Glutamatergic neuron (in vitro differentiated cells): ENCODE measurements at places on chromosomes 16 and 17. TPM values are rescaled to one million over a fixed set of nuclear protein-coding genes. Genes with fewer than 3 reads are reported as not detected.
A peak's percentile ranks its signal among the peaks of the same experiment; 100 is the strongest.

DNA sequence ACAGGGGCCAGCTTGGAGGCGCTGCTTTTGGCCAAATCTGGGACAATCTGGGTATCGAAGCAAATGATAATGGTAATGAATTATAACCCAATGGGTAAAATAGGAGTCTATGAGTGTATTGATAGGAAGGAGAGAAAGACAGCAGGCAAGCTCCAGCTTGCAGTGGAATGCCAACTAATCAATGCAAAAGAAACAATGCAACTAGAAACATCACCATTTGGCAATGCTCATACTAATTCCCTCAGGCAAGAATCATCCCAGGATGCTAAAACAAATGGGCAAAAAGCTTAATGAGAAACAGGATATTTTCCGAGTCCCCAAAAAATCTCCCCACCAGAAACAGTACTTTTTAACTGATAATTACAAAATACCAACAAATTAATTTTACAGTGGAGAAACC lies 64.7 kb downstream of the ADCY9 start:
- DNase-seq: no peak
- H3K4me1 ChIP-seq: peaks cover 31% of the 10 kb centered on the region
- H3K27ac ChIP-seq: no peak overlapping the region
- H3K27me3 ChIP-seq: peaks cover 6% of the 10 kb centered on the region
- no peak overlapping the region for H3K4me3 ChIP-seq

GRCh38 chr17:57940653-57941329 lies 14.4 kb downstream of the CUEDC1 start:
- H3K36me3 ChIP-seq: no peaks in the 10 kb centered on the region
- peaks cover 2% of the 10 kb centered on the region for H3K27me3 ChIP-seq
- no peak for DNase-seq
- peak overlapping the region; percentile 52 for H3K4me3 ChIP-seq
- no peak overlapping the region for H3K27ac ChIP-seq

- H3K36me3 ChIP-seq: no peaks in the 10 kb centered on the region
- H3K27me3 ChIP-seq: peaks cover 44% of the 10 kb centered on the region
- H3K27ac ChIP-seq: peak overlapping the region; percentile 28
- H3K4me1 ChIP-seq: no peaks in the 10 kb centered on the region
Measured at GRCh38 chr17:48738803-48739526, 10.4 kb upstream of the HOXB13 start.

- H3K36me3 ChIP-seq: no peaks in the 10 kb centered on the region
- DNase-seq: peak; percentile 17
- H3K27ac ChIP-seq: no peak overlapping the region
Measured at GRCh38 chr17:77316191-77316641, 175.4 kb downstream of the SEC14L1 start.

GRCh38 chr16:53502331-53503269 lies at the start of gene AKTIP:
Gene AKTIP, minus strand, starts transcription at chr16:53503209. Its CDS starts 2,950 bp downstream, at chr16:53500259.
- peak within 1 kb of the TSS; percentile 99 for H3K27ac ChIP-seq
- H3K27me3 ChIP-seq: peaks cover 12% of the 10 kb centered on the region
- H3K36me3 ChIP-seq: no peaks in the 10 kb centered on the region
- peak within 1 kb of the TSS; percentile 97 for H3K4me3 ChIP-seq
- H3K4me1 ChIP-seq: peaks cover 22% of the 10 kb centered on the region

GRCh38 chr17:50027172-50027880 lies 28.6 kb upstream of the ITGA3 start:
- no peak overlapping the region for H3K4me3 ChIP-seq
- peaks cover 7% of the 10 kb centered on the region for H3K27me3 ChIP-seq
- H3K27ac ChIP-seq: no peak overlapping the region
- H3K36me3 ChIP-seq: no peaks in the 10 kb centered on the region
- peaks cover 2% of the 10 kb centered on the region for H3K4me1 ChIP-seq
- no peak for DNase-seq

DNA sequence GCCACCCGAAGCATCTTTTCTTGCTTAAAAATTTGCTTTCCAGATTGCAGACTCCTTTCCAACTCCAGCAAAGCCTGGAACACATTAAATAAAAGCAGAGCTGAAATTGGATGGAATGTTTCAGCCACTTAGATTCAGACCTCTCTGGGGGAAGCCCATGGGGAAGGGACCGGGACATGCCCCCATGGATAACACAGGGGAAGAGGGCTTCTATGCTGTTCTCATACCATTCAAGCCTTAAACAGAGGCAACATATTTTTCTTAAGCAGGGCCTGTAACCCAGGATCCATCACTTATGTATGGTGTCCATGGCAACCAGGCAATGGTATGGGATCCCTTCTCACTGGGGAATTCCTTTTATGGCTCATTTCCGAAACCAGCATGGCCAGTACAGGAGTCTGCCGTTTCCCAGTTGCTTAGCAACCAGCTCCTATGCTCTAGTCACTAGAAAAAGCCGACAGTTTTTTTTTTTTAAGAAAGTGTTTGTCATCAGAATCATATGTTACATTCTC lies 62.0 kb upstream of the MARCHF10 start:
- peaks cover 3% of the 10 kb centered on the region for H3K27me3 ChIP-seq
- peak overlapping the region; percentile 87 for H3K4me3 ChIP-seq
- peak; percentile 40 for DNase-seq
- peaks cover 31% of the 10 kb centered on the region for H3K4me1 ChIP-seq
- H3K27ac ChIP-seq: peak overlapping the region; percentile 97

DNA sequence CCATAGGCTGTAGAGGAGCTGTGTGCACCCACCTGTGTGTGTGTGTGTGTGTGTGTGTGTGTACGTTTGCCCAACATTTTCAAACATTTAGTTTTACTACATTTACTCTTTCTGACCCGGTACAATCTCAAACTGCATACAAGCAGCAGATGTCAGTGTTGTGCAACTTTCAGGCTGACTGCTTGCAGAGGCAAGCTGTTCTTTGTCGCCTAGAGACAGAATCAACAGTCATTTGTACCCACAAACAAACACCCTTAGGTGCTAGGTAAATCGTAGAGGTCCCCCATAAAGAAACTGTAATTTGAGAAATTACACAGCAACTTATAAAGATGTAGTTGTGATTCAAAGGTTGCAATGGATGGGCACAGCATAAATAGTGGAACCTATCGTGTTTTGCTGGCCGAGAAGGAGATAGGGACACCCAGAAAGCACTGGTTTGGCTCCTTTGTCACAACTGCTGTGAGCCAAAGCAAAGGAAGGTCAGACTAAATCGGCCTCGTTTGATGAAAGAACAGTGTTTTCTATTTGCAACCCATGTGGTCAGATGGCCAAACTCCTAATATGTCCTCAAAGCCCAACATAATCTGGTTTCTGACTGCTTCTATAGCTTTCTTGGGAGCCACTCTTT lies 478.4 kb downstream of the TOX3 start:
- H3K27me3 ChIP-seq: no peaks in the 10 kb centered on the region
- H3K4me3 ChIP-seq: no peak overlapping the region
- peak overlapping the region; percentile 52 for H3K27ac ChIP-seq
- peaks cover 5% of the 10 kb centered on the region for H3K36me3 ChIP-seq

GRCh38 chr17:18377437-18378204 lies at the start of gene EVPLL:
Gene EVPLL, plus strand, starts transcription at chr17:18377778. Its CDS starts 3,160 bp downstream, at chr17:18380938.
- no peaks in the 10 kb centered on the region for H3K36me3 ChIP-seq
- DNase-seq: peak; percentile 49
- H3K4me3 ChIP-seq: no peak within 1 kb of the TSS
- peaks cover 6% of the 10 kb centered on the region for H3K27me3 ChIP-seq

- peak overlapping the region; percentile 91 for H3K27ac ChIP-seq
- H3K27me3 ChIP-seq: peaks cover 27% of the 10 kb centered on the region
- peak; percentile 70 for DNase-seq
- H3K4me3 ChIP-seq: peak overlapping the region; percentile 68
- H3K36me3 ChIP-seq: no peaks in the 10 kb centered on the region
Measured at GRCh38 chr16:57626420-57627170, 1.8 kb upstream of the ADGRG1 start.

DNA sequence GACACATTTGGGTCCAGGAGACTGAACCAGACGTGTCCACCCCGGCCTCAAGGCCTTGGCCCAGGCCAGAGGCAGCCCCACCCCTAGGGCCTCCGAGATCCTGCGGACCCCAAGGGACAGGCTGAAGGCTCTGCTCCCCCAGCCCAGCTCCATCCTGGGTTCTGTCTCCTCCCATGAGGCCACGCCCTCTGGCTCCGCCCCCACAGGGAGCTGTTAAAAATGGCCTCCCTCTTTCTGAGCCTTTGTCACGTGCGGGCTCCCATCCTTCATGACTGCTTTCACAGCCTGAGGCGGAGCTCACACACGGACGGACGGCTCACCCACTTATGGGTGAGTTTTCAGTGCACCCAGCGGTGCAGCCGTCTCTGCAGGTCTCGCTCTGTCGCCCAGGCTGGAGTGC lies 6.5 kb upstream of the CACNA1H start:
- H3K4me1 ChIP-seq: peaks cover 15% of the 10 kb centered on the region
- H3K27ac ChIP-seq: peak overlapping the region; percentile 64
- H3K27me3 ChIP-seq: peaks cover 15% of the 10 kb centered on the region
- DNase-seq: no peak
- no peaks in the 10 kb centered on the region for H3K36me3 ChIP-seq
- H3K4me3 ChIP-seq: no peak overlapping the region

GRCh38 chr17:68389041-68389440 lies 68.3 kb downstream of the WIPI1 start:
- H3K36me3 ChIP-seq: no peaks in the 10 kb centered on the region
- no peak overlapping the region for H3K4me3 ChIP-seq
- no peak overlapping the region for H3K27ac ChIP-seq
- H3K27me3 ChIP-seq: no peaks in the 10 kb centered on the region

DNA sequence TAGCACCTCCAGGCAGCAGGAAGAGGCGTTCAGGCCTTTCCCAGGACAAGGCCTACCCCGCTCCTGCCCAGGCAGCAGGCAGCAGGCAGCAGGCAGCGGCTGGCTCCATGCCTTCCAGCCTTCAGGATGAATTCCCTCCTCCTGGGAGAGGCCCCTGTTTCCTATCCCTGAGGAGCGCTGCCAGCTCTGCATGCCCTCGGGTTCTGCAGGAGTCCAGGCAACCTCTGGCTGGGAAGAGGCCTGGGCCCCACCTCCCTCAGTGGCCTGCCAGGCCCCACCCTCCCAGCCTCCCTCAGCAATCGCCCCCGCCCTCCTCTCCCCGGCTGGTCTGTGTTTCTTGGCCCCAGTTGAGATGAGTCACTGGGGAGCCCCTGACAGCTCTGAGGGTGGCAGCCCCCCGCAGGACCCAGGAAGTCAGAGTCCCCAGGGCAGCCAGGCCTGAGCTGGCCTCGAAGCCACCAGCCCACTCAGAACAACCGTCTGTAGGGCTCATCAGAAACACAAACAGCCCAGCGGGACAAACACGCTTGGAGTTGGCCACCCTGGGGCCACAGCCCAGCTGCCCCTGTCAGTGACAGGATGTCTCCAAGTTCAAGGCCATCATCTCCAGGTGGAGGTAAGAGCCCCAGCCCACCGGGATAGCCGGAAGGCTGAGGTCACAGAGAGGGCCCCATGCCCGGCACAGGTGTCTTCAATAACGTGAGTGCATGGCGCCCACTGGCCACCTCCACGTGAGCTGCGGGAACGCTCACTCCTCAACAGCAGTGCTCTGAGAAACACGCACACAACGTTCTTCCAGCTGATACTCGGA lies 39.5 kb upstream of the CIBAR2 start:
- peak overlapping the region; percentile 87 for H3K27ac ChIP-seq
- H3K4me1 ChIP-seq: peaks cover 44% of the 10 kb centered on the region
- DNase-seq: peak; percentile 71
- H3K36me3 ChIP-seq: no peaks in the 10 kb centered on the region

GRCh38 chr17:42112552-42113176 lies at the start of gene DHX58:
Gene DHX58, minus strand, starts transcription at chr17:42112714. Its CDS starts 822 bp downstream, at chr17:42111892.
- DNase-seq: no peak
- no peak within 1 kb of the TSS for H3K27ac ChIP-seq
- peaks cover 6% of the 10 kb centered on the region for H3K27me3 ChIP-seq
- H3K4me1 ChIP-seq: peaks cover 3% of the 10 kb centered on the region
- H3K36me3 ChIP-seq: no peaks in the 10 kb centered on the region

The ZNF750 gene
- 1.4 TPM for total RNA-seq

The CIITA gene
- 0.69 TPM for total RNA-seq

The TBC1D3I gene
- 3.0 TPM for total RNA-seq

The NRN1L gene
- 1.0 TPM for total RNA-seq

The SSTR5 gene
- total RNA-seq: 1.3 TPM

The APOBR gene
- not detected for total RNA-seq
